ENCODE measurements at places on chromosomes 4 and X.

DNA sequence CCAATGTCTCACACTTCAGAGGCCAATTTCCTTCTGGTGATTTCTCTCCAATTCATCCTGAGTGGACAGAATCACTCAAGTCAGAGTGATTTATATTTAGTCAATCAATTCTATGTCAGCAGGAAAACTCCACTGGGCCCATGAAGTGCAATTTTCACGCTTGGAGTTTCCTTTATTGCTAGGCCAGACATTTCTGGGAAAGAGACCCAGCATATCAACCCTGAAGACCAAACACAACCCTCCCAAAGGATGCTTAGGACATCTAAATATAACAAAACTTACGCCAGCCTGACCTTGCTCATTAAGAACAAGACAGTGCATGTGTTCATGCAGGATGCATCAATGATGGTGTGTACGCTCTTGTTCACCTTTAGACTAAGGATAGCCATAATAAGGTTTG is 156.4 kb downstream of the RASL11B start:
- DNase-seq = no peak

DNA sequence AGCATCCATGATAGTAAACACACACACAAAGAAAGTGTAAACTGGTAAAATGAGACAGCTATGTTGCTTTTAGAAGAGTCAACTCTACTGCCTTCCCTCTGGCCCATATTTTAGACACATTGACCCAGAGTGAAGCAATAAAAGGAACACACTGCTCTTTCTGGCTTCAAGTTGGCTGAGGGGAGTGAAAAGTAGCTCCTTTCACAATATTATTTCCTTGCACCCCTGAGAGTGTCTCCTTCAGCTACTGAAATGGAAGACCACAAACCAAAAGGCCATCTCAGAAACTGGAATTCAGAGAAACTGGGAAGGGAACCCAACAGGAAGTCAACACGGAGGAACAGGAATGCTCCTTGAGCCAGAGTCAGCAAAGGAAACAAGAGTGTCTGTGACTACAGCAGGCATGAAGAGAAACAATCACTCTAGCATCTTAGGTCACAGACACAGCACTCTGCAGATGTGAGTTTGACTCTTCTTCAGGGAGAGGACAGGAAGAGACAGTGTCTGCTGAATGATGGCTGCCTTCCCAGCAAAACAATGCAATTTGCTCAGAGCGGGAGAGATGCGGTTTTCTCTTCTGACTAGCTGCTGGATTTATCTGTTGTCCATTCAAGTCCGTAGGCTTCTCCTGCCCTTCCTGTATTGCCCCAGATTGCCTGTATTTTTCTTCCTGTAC is 106.7 kb downstream of the SPATA18 start:
- DNase-seq = no peak

- no peak for DNase-seq
These were observed 605.2 kb downstream of the KLHL13 start for GRCh38 chrX:117511379-117511778.

GRCh38 chr4:74968456-74969164 is 35.7 kb downstream of the PARM1 start:
- DNase-seq = no peak

GRCh38 chr4:138639018-138639741 is 376.4 kb upstream of the NOCT start:
- DNase-seq = no peak

DNA sequence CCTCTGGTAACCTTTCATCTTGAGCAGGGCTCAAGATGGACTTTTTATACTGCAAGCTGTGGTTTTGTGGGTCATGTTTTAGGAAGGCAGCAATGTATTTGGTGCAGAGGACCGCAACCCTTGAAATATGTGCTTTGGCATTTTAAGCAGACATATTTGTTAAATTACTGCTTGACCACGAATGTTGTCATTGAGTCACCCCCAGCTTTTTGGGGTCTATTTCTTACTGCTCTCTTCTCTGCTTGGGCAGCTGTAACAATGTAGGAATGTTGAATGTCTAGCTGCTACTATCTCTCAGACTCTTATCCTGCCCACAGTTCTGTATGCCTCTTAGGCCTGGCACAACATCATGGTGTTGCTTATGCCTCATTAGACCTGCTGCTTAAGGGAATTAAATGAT is 6.0 kb downstream of the RBPJ start:
- DNase-seq = peak; percentile 12

Data from urothelium cell line (cell line).